ENCODE measurements at places on chromosomes 1 and 21.

DNA sequence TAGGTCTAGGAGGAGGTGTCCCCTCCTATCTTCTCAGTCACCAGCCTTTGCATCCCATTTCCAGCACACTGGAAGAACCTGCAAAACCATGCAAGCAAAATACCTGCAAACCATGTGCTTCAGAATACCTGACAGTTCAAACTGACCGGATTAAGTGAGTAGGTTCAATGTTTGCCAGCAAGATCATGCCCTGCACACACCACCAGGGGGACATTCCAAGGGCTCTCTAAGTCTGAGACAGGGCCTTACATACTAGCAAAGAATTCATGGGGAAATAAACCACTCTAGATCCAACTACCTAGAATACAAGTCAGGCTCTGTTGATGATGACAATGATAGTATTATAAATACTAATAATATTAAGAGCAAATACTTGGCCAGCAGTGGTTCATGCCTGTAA, 27.6 kb downstream of the INPP5B start:
- DNase-seq, result no peak

- no peak for DNase-seq
Observed at GRCh38 chr1:236841341-236841740, 46.2 kb downstream of the MTR start.

- DNase-seq, result no peak
Observed at GRCh38 chr1:46577671-46578070, 26.2 kb upstream of the KNCN start.

DNA sequence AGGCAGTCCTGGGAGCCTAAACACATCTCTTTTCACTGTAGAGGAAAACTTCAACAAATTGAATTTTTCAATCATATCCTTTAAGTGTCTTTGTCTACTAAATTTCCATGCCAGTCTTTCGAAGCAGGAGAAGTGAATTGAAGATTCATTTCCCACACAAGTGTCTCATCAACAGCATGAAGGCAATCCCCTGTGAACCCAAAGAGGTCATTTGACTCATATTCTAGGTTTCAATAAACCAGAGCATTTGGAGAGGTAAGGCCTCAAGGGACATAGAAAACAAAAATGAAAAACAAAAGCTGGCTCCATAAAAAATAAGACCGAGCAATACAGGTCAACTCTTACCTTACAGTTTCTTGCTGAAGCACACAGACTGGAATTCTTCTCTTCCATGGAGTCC, 94.1 kb upstream of the ATP1B1 start:
- no peak for DNase-seq

DNA sequence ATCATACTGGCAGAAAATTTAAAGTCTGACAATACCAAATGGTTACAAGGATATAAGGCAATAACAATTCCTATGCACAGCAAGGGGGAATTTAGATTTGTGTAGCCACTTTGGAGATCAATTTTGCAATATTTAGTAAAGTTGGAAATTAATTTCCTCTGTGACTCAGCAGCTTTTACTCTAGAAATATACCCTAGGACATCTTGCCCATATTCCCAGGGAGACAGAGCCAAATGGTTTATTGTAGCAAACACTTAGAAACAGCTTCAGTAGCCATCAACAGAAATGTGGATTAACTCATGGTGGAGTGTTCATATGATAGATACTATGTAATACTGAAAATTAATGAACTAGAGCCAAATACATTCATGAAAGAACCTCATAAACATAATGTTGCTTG, 104.6 kb downstream of the BACH1 start:
- DNase-seq, result no peak

DNA sequence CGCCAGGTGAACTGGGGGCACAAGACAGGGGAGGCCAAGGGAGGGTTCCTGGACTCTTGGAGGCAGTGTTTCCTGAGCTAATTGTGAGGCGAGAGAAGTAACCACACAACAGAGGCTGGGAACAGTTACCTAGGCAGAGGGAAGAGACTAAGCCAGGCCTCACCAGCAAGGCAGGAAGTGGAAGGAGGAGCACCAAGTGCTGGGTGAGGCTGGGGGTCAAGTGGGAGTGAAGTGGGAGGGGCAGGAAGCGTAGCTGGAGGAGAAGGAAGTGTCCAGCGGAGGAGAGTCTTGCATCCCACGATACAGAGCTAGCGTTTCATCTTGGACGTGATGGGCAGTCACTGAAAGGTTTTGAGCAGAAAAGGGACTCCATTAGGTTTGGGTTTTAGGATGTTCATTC, 48.3 kb upstream of the CAPZB start:
- no peak for DNase-seq

DNA sequence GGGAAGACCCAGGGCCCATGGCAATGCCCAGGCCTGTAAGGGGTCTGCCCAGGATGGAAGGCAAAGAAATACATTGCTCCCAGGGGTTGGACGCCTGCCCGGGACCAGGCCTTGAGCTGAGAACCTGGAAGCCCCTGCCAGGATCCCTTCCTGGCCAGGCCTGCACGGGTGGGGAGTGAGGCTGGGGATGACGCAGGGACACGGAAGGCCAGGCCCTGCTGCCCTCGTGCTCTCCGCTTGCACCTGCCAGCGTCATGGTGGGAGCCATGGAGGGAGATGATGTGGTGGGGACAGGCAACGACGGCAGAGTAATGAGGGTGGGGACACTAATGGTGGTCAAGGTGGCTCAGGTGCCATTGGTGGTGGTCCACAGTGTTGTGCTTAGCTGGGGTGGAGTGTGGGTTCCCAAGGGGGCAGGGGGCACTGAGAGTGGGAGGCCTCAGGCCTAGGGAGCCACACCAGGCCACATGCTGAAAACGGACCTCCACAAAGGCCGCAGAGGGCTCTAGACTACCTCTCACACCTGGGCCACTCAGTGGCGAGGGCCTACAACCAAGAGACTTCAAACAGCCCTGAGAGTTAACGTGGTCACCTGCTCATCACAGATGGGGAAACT, 4.3 kb downstream of the HES3 start:
- DNase-seq, result no peak

DNA sequence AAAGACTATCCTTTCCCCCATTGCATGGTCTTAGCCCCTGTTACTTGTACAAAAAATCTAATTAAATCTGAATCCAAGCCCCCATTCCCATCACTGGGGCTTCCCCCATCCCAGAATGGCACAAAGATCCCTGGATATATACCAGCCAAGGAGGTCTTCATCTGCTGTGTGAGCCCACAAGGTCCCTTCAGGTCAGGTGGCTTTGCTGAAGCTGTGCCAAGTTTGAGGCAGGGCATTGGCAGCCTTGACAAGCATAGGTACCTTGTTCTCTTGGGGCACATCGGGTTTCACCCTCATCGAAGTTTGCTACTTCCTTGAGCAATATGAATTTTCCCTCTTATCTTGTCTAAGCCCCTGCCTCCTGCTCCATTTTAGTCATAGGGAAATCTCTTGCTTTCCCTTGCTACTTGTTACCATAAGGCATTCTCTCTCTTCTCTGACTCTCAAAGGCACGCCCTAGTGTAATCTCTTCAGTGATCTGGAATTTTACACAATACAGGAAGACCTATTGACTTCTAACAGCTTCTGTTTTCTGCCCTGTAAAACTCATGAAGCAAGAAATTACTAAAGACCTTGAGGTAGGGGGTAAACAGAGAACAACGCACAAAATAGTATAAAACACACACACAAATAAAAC, 71.4 kb upstream of the COG2 start:
- no peak for DNase-seq

DNA sequence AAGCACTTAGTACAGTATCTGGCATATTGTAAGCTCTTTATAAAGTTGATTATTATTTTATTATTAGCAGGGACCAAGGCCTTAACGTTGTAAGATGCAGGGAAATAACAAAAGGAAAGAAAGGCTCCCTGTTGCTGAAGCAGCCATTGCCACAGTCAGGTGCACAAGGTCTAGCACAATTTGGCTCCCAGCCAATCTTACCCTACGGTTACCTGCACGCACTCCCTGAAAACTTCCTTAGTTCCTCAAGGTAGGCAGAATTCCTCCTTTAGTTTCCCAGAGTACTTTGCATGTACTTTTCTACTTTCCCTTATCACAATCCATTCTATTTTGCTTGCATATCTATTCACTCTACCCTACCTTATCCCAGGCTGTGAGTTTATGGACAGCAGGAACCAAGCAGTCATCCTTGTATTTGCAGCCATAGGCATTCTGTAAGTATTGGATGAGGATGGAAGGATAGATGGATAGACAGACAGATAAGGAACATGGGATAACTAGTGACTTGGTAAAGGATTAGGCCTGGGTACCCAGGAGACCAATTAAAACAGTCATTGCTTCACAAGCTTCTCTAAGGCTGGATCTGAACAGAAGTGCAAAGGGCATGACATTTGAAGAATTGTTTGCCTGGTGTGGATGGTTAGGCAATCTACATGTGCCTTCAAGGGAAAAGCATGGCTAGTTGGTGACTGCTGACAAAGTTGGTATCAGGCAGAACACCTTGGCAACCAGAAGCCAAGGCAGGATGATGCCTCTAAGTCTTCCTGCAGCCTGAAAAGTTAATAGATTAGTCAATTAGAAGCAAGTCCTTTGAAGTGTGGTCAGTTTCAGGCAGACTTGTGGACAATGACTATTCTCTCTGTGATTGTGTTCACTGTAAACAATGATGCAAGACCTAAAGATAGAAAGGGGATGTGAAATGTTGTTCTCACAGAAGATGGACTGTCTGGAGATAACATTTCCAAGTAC, 20.8 kb upstream of the JAK1 start:
- DNase-seq, result no peak

GRCh38 chr21:31335957-31336738, 7.9 kb downstream of the TIAM1 start:
- DNase-seq, result no peak

GRCh38 chr21:46437096-46437498, 21.6 kb upstream of the DIP2A start:
- no peak for DNase-seq

DNA sequence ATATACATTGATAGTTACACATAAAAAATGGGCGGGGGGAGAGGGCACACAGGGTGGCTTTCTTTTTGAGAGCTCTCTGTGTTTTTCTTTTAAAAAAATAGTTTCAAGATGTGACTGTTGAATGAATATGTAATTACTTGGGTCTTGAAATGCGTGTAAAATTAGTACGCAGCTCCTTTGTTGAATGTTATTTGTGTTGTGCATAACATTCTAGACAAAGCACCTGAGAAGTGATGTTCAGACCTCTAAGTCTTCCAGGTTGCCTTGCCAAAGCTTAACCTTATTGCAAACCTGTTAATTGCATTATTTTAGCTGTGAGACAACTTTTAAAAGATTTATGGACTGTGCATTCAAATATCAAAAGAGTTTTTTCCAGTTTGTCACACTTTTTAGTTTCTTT, 5.4 kb downstream of the PBX1 start:
- DNase-seq, result no peak

DNA sequence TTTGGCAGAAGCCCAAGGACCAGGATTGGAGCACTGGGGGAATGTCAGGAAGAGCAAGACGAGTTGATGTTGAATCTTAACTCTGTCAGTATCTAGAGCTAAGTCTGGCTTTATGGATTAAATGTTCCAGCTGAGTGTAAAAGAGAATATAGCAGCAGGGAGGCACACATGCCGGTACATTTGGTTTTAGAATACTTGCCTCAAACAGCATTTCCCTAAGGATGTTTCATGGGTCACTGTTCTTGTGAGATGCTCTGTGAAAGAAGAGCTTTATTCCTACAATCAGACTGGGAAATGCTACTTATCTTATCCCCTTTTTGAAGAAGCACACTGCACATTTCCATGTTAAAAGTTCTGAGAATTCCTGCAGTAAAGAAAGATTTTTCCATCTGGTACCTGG, 440.3 kb upstream of the B3GALT2 start:
- no peak for DNase-seq

DNA sequence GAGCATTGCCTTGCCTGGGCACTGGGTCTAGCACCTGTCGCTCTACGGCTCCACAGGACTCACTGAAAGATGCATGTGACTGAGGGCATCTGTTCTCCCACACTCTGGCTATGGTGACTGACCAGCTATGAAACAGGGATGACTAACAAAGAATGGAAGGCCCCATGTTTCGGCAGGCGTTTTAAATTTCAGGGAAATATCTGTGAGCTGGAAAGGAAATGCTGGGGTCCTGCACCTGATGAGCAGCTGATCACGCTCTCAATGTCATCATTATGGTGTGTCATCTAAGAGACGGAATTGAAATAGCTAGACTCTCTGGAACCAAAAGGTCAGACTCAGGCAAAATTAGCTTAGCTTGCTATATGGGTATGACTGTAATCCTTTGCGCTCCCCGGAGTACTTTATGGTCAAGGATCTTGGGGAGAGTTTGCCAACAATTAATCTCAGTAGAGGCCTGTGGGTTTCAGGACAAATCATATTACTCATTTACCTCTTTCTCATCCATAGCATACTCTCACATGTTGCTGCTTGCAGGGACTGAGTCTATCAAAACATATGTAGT, 24.5 kb upstream of the PALMD start:
- DNase-seq, result no peak

DNA sequence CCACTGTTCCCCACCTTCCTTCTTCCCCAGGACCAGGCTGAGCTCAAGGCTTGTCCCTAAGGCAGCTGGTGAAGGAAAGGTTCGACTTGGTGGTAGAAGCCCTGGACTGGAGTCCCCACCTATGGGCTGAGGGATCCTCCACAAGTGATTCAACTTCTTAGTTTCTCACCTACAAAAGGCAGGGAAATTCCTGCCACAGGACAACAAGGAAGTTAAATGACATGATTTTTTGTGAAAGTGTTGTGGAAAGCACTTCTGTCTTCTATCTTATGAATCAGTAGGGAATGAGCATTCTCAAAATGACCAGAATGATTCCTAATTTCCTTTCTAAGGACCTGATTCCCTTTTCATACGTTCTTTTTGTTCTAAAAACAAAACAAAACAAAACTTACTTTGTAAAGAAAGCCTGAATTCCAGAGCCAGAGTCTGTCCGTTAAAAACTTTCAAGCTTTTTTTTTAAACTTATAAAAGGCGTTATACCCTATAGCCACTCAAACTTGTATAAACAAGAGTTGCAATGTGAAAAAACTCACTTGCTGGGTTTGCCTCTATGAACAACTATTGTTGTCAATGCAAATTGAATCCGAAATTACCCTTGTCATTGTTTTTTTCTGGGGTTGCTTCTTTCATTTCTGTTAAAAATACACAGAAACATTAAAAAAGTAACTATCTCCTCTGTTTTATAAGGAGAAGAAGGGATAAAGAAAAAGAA, 12.2 kb downstream of the KCNJ15 start:
- no peak for DNase-seq

DNA sequence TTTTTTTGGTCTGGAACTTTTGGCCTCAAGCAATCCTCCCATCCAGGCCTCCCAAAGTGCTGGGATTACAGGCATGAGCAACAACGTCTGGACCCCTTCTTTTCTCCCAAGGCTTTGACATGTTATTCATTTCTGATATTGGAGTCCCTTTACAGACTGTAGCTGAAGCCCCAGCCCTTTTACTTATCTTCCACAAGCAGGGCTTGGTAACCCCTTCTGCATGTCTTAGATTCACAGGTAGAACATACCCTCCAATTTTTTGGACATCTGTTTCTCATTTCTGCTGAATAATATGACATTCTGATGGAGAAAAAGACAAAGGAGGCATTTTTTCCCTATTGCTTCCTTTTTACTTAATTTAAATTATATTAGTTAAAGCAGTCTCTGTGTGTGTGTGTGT, 39.2 kb upstream of the RGS21 start:
- DNase-seq, result no peak

Data from renal pelvis (tissue), 12 donors.